Right renal pelvis (tissue), 4 donors: ENCODE measurements at places on chromosomes 5 and 9. TPM values are rescaled to one million over a fixed set of nuclear protein-coding genes. Genes with fewer than 3 reads are reported as not detected.
A peak's percentile ranks its signal among the peaks of the same experiment; 100 is the strongest.

TLE1 gene
- 69.7 TPM for polyA plus RNA-seq

GRCh38 chr9:120692901-120693699, 21.2 kb downstream of the MEGF9 start:
- no peak for DNase-seq

DTWD2 gene
- 14.1 TPM for polyA plus RNA-seq

- DNase-seq, result no peak
These were observed at the start of gene CCDC183 for GRCh38 chr9:136796238-136796774. TSS of gene CCDC183 (plus strand) at chr9:136796338. CDS start at chr9:136796398, 60 bp downstream.

GRCh38 chr5:158513490-158514318, 586.0 kb downstream of the EBF1 start:
- no peak for DNase-seq

CDKN2B-AS1 gene
- not detected for polyA plus RNA-seq

GRCh38 chr5:125558466-125558865, 812.0 kb upstream of the ZNF608 start:
- DNase-seq, result no peak

DNA sequence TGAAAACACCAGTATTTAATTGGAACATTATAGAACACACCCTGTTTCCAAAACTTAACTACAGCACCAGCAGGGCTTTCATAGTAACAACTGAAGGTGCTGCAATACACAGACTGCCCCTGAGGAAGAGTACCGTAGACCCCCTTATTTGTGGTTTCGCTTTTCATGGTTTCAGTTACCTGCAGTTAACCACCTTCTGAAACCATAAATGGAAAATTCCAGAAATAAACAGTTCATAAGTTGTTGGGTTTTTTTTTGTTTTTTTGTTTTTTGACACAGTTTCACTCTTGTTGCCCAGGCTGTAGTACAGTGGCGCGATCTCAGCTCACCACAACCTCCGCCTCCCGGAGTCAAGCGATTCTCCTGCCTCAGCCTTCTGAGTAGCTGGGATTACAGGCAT, 9.5 kb upstream of the GLDC start:
- no peak for DNase-seq

DNA sequence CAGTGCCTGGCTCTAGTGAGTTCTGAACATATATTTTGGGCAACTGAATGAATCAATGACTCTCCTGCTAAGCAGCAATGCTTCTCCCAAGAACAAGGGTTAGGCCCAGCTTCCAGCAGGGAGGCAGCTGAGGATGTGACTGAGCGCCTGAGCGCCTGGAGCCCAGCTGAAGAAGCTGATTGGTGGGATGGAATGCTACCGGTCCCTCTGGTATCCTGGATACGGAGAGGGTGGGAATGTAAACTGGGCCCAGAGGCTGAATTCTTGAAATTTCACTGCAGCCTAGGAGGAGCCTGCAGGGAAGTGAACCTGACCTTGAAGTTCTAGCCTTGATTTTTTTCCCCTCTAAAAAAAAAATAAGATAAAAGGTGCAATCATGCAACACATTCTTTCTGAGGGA, 43.2 kb downstream of the WWC1 start:
- DNase-seq, result no peak

- no peak for DNase-seq
These were observed 650.3 kb downstream of the CCDC171 start for GRCh38 chr9:16202914-16203728.

BNC2 gene
- 8.6 TPM for polyA plus RNA-seq

GRCh38 chr5:64575561-64575960, 69.7 kb downstream of the RGS7BP start:
- no peak for DNase-seq

DNA sequence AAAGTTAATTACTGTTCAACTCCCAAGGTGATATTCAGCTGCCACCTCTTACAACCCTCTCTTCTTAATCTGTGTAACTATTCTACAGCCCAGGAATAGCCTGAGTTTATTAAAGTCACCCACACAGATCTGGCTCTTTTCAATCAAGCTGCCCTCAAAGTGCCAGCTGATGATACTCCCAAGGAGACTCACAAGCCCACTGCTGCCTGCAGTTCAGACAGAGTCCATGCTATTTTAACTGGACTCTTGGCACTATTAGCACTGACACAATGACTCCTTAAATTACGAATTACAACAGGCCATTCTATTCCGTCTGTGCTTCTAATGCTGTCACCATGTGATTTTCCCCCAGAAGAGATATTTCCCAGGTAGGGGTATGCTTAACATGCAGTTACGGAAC, 26.3 kb downstream of the REEP5 start:
- no peak for DNase-seq

FOXD4L5 gene
- 0.24 TPM for polyA plus RNA-seq

DNA sequence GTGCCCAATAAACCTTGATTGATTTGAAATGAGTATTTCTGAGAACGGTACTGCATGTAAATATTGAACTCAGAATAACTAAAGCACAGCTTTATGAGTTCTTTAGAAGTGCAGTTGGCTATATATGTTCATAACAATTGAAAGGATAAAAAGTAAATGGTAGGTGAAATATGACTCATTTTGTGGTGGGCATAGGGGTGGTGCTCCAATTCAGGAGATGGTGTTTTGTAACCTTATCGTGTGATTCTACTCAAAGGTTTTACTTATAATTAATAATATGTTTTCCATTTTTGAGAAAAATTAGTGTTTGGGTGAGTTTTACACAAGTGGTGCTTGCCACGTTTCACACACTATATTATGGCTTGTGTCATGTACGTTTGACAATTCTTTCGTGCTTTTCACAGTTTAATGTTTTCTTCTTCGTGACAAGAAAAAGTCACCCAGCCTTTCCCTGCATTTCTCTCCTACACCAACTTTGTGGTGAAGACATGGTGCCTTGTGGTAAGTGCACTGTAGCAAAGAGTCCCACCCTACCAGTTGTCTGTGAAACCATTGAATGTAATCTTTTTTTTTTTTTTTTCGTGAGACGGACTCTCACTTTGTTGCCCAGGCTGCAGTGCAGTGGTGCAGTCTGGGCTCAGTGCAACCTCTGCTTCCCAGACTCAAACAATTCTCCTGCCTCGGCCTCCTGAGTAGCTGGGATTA, 492.5 kb upstream of the SGCD start:
- DNase-seq, result no peak

SARDH gene
- polyA plus RNA-seq, result 9.4 TPM

DNA sequence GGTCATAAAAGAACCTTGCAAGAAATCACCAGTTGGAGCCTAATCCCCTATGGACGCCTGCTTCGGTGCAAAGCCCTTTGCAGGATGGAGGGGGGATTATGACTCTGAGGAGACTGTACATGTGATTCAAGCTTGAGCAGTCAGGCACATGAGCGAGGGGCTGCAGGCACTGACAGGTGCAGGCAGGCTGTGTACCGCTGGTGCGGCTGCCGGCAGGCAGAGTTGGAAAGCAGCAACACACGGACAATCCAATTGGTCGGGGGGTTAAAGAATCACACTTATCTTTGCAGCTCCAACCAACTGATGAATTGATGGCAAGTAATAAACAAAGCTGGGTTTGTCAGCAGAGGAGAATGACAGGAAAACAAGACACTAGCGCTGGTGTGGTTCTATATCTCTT, 5.7 kb downstream of the WHRN start:
- DNase-seq, result no peak

- no peak for DNase-seq
These were observed 271.6 kb downstream of the AUH start for GRCh38 chr9:91090130-91090410.

DNA sequence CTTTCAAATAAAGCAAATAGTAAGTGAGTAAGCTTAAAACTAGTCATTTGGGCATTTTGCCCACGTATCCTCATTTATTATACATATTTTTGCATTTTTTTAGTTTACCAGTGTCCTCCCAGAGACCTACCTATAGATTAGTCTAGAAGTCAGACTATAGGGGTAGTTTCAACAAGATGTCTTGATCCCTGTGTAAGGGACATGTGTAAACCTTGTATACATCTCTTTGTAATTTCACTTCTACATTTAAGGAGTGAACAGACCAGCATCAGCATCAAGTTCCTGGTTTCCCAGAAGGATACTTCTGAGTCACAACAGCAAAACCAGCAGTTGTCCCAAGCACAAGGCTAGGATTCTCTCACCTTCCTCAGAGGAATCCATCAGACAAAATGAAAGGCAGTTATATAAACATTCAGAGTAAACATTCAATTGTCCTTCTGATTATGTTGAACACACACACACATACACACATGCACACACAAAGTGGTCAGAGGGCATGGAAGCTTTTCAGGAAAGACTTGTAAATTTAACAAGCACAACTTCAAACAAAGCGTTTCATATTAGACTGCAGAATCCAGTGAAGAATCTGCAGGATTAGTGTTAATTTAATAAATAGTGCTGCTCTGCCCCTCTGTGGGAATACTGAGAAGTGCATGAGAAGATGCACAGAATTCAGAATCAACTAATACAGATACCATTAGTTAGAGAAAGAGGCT, 55.4 kb downstream of the HINT1 start:
- peak; percentile 4 for DNase-seq

DNA sequence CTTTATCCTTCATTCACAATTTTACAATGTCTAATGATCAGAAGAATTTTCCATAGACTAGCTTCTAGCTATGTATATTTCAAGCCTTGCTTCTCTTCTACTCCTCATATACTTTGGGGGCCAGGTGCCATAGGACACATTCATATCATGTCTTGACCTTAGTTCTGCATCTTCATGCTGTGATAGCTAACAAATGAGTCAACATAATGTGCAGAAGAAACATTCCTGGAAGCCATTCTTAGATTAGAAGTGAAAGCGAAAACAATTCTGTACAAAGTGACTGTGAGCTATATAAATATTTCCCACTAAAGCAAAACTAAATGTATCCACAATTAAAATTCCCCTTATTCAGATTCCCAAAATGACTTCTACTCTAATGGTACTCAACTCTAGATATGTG, 320.2 kb upstream of the NREP start:
- no peak for DNase-seq

C5orf58 gene
- 0.16 TPM for polyA plus RNA-seq

GRCh38 chr9:136060671-136061371, 34.3 kb downstream of the NACC2 start:
- DNase-seq, result no peak

DNA sequence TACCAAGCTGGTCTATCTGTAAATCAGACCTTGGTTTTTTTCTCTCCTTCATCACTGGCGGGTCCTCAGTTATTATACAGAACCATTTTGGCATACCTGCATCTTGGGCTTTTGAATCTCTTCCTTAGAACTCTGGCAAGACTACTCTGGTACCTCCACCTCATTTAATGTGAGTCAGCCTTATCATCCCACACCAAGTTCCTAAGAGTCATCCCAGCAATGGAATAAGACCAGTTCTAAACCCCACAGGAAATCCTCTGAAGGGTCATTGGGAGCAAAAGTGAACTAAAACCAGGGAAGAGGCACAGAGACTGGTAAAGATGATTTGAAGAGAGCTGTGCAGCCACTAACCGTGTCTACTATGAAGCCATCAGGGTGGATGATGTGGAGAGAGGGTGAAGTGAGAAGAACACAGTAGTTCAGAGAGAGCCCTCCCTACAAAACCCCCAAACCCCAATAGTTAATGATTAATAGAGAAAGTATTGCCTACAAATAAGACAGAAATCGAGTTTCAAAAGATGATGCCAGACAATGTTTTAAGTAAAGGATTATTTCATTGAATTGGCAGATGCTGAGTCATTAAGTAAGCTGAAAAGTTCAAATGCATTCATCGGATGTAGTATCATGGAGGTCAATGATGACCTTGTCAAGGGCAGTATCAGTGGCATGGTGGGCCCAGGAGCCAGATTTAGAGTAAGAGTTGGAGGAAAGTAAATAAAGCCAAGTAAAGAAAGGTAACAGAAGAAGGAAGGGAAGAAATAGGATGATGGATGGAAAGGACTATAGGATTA, 85.4 kb downstream of the PCSK1 start:
- DNase-seq, result no peak

DNA sequence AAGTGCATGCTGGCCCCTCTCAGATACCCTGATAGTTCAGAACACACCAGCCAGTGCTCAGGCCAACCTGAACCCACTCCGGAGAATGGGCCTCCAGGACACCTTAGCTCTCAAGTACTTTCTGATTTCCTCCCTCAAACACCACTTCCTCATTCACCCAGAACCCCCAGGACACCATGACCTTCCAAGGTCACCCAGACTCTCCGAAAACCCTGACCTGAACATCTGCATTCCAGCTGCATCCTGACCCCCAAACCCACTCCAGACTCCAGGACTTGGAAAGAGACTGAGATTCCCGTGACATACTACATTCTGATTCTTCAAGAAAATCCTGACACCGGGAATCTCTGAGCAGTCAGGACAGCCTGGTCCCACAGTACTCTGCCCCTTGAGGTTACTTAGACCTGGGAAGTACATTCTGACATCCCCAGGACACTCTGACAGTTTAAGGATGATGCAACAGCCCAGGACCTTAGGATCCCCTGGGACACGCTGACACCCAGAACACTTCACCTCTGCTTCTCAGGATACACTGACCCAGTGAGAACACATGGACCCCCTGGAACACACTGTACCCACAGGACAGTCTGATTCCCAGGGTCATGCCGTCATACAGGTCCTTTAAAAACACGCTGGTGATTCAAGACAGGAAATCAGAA, 747 bp upstream of the PROP1 start:
- DNase-seq, result no peak
